Thyroid gland (tissue), 4 donors: ENCODE measurements at places on chromosomes 7 and 10. TPM values are rescaled to one million over a fixed set of nuclear protein-coding genes. Genes with fewer than 3 reads are reported as not detected.
A peak's percentile ranks its signal among the peaks of the same experiment; 100 is the strongest.

The RET gene
- total RNA-seq = 0.33 TPM

The NXPH1 gene
- not detected for total RNA-seq

The CTTNBP2 gene
- total RNA-seq = 18.2 TPM

The GHRHR gene
- total RNA-seq = 0.54 TPM

The TWIST1 gene
- 7.8 TPM for total RNA-seq

DNA sequence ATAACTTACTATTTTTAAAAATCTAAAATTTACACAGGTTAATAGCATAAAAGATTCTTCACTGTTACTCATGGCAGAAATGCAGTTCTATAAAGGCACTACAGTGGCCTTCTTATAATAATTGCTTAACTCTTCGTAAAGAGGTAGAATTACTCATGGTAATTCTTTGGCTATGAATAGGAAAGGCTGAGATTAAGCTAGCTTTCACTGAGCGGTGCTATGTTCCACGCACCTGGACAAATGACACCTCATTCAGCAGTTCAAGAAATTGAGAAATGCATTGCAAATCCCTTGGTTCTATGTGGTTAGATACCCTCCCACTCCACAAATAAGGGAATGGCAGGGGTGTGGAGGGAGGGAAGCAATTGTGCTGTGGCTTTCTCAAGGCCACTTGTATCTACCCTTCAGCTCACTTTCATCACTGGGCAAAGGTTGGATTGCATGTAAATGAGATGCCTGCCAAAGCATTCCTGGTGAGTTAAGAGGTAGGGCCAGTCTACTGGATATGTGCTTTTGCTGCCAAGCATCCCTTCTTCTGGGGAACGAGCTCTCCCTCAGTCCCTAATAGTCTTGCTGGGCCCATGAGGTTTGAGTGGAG lies 210.9 kb downstream of the TEX36 start:
- H3K27ac ChIP-seq = no peak overlapping the region
- H3K36me3 ChIP-seq = no peaks in the 10 kb centered on the region
- H3K27me3 ChIP-seq = no peaks in the 10 kb centered on the region
- DNase-seq = no peak

GRCh38 chr7:32583791-32584190 lies 88.5 kb downstream of the AVL9 start:
- H3K4me1 ChIP-seq = peaks cover 13% of the 10 kb centered on the region
- peaks cover 41% of the 10 kb centered on the region for H3K36me3 ChIP-seq
- H3K4me3 ChIP-seq = no peak overlapping the region
- H3K27me3 ChIP-seq = no peaks in the 10 kb centered on the region

GRCh38 chr7:81573128-81573527 lies 196.7 kb downstream of the HGF start:
- no peak for DNase-seq
- no peaks in the 10 kb centered on the region for H3K36me3 ChIP-seq
- H3K27ac ChIP-seq = no peak overlapping the region

GRCh38 chr7:43925984-43926797 lies at the start of gene UBE2D4:
Gene UBE2D4 (plus strand): TSS chr7:43926436. CDS start chr7:43926533, 97 bp downstream.
- peaks cover 15% of the 10 kb centered on the region for H3K4me1 ChIP-seq
- no peaks in the 10 kb centered on the region for H3K27me3 ChIP-seq
- peak; percentile 92 for DNase-seq
- H3K27ac ChIP-seq = peak within 1 kb of the TSS; percentile 81
- H3K36me3 ChIP-seq = no peaks in the 10 kb centered on the region

- no peaks in the 10 kb centered on the region for H3K4me1 ChIP-seq
- no peak overlapping the region for H3K4me3 ChIP-seq
- no peak overlapping the region for H3K27ac ChIP-seq
- H3K27me3 ChIP-seq = no peaks in the 10 kb centered on the region
Measured at GRCh38 chr10:112132435-112132834, 51.1 kb downstream of the GPAM start.

DNA sequence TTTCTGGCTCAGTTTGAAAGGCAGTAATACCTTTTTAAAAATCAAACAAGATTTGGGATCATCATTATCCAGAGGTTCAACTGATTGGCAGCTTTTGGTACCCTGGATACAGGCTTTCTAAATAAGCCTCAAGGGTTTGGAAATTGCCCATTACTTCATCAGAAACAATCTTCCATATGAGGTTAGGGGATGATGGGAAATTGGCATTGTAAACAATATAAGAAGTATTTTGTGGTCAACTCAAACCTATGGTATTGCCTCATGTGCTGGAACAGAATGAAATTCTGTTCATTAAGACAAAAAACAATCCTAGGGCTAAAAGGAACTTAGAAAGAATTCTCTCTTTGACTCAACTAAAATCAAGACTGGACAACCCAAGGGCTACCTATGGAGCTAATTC lies 92.6 kb upstream of the HECTD2 start:
- DNase-seq = no peak
- H3K27ac ChIP-seq = no peak overlapping the region
- H3K4me3 ChIP-seq = no peak overlapping the region
- no peaks in the 10 kb centered on the region for H3K27me3 ChIP-seq
- H3K36me3 ChIP-seq = no peaks in the 10 kb centered on the region

GRCh38 chr10:99881371-99881770 lies 98.9 kb downstream of the ABCC2 start:
- H3K36me3 ChIP-seq = peaks cover 74% of the 10 kb centered on the region
- no peak overlapping the region for H3K4me3 ChIP-seq
- H3K27me3 ChIP-seq = no peaks in the 10 kb centered on the region
- no peak overlapping the region for H3K27ac ChIP-seq

DNA sequence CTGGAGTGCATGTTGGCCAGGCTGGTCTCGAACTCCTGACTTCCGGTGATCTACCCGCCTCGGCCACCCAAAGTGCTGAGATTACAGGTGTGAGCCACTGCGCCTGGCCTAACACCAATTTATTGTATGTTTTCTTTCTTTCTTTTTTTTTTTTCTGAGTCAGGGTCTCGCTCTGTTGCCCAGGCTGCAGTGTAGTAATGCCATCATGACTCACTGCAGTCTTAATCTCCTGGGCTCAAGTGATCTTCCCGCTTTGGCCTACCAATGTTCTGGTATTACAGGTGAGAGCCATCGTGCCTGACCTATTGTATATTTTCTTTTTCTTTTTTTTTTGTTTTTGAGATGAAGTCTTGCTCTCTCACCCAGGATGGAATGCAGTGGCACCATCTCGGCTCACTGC lies 33.8 kb upstream of the UBE2H start:
- H3K36me3 ChIP-seq = no peaks in the 10 kb centered on the region
- H3K27ac ChIP-seq = no peak overlapping the region
- no peaks in the 10 kb centered on the region for H3K4me1 ChIP-seq
- H3K4me3 ChIP-seq = no peak overlapping the region
- no peaks in the 10 kb centered on the region for H3K27me3 ChIP-seq

DNA sequence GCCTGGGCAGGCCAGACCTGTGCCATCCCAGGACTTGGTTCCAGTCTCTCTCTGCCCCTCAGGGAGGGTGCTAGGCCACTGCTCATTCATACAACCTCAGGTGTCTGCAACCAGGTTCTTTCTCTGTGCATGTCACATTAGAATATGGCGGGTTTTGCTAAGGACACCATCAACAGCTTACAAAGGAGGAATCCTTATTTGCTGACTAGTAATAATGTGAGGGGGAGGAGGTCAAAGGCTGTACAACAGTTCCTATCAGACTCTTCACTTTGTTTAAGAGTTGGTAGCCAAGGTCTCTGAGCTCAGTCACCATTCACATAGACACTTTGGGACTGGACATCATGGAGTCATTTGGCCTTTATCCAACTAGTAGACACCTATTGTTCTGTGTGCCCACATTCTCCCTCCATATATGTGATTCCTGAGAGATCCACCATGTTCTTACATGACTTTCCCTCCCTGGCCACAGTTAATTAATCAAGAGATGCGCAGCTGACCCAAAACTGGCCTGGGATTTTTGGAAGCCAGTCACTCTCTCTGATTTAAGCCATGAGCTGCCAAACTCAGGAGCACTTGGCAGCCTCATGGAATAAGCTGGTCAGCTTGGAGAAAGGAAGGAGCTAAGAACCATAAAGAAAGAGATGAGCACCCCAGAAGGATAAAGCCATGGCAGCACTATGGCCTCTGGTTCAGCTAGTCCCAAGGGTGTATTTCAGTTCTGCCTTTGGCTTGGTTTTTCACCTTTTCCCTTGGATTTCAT lies 51.2 kb downstream of the DPCD start:
- no peak overlapping the region for H3K4me3 ChIP-seq
- no peak overlapping the region for H3K27ac ChIP-seq

GRCh38 chr10:113494761-113495160 lies 58.1 kb upstream of the HABP2 start:
- H3K4me3 ChIP-seq = no peak overlapping the region
- peak; percentile 46 for DNase-seq
- H3K4me1 ChIP-seq = peaks cover 61% of the 10 kb centered on the region
- no peaks in the 10 kb centered on the region for H3K36me3 ChIP-seq
- no peak overlapping the region for H3K27ac ChIP-seq

DNA sequence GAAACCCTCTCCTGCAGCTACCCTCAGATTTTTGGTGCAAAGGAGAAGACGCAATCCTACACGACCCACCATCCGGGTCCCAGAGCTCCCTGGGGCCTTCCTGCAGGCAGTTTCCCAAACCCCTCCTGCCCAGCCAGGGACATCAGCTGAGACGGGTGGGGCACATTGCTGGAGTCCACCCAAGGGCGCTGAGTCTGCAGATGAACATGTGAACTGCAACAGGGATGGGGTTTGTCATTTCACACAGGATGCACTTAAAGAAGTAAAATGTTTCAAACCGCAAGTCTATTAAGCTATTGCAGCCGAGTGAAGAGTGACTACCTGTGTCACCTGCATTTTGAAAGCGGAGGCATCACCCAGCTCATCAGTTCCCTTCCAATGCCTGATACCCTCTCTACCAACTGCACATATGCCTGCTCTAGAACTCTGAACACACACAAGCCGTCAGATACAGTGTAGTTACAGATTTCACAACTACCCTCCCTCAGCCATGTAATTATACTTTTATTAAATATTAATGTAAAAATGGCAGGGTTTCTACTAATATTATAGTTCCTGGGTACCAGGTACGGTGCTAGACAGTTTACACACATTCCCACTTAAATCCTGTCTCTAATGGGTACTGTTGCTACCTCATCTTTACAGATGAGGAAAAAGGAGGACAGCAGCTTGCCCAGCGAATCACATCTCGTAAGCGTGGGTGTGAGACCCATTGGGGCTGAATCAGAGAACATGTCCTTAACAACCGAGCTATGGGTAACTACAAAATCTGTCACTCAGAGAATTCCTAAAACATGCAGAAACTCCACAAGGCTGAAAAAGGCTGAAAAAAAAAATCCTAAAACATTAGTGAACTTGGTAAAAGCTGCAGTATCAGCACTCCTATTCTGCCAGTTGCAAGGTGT lies 71.2 kb downstream of the GRB10 start:
- H3K4me1 ChIP-seq = peaks cover 24% of the 10 kb centered on the region
- H3K27me3 ChIP-seq = no peaks in the 10 kb centered on the region
- H3K36me3 ChIP-seq = no peaks in the 10 kb centered on the region
- no peak overlapping the region for H3K4me3 ChIP-seq

DNA sequence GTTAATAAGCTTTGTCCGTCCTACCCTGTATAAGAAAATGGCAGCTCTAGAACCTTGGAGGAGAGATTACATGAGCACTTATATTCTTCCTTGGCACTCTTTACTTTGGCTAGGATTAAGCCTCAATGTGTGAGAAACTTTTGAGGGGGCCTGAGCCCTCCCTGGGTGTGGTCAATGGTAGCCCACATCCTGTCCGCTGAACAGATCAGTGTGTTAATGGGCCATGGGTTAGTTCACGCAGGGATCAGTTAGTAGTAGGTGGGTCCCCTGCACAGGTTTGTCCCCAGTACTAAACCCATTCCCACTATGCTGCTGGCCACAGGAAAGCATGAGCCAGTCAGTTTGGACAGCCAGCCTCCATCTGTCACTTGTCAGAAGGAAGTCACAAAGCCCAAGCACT lies 20.2 kb upstream of the IKZF1 start:
- no peak overlapping the region for H3K4me3 ChIP-seq
- no peaks in the 10 kb centered on the region for H3K36me3 ChIP-seq
- H3K27ac ChIP-seq = no peak overlapping the region
- H3K4me1 ChIP-seq = no peaks in the 10 kb centered on the region

- H3K36me3 ChIP-seq = no peaks in the 10 kb centered on the region
- H3K4me3 ChIP-seq = no peak overlapping the region
- no peak overlapping the region for H3K27ac ChIP-seq
- no peaks in the 10 kb centered on the region for H3K27me3 ChIP-seq
Measured at GRCh38 chr10:118057361-118057760, 10.6 kb upstream of the RAB11FIP2 start.

DNA sequence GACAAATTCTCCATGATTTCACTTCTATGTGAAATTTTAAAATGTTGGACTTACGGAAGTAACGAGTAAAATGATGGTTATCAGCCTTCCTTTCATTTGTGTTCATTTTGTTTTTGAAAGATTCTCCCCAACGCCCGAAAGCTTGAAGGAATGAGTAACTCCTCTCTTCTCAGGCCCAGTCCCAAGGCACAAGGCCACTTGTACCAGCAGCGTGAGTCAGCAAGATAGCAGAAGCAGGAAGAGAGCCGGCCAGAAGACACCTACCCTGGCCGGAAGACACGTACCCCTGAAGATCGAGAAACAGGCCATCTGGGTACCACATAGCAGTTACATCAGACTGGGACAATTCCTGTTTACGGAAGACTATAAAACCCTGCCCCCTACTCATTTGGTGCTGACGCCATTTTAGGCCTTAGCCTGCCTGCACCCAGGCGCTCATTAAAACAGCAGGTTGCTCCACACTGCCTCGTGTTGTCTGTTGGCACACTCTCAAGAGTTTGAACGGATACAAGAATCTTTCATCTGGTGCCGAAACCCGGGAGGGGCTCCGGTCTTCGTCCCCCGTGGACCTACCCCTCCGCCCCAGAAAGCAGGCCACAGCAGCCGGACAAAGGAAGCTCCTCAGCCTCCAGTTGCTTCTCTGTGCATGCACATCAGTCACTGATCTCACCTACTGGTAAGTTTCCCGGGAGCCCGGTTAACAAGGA lies 60.4 kb downstream of the LRRC17 start:
- H3K36me3 ChIP-seq = no peaks in the 10 kb centered on the region
- no peak overlapping the region for H3K27ac ChIP-seq
- no peaks in the 10 kb centered on the region for H3K27me3 ChIP-seq
- H3K4me3 ChIP-seq = no peak overlapping the region
- no peaks in the 10 kb centered on the region for H3K4me1 ChIP-seq

- H3K4me3 ChIP-seq = no peak overlapping the region
- no peaks in the 10 kb centered on the region for H3K36me3 ChIP-seq
- no peaks in the 10 kb centered on the region for H3K27me3 ChIP-seq
- DNase-seq = no peak
Measured at GRCh38 chr10:112131346-112131745, 52.2 kb downstream of the GPAM start.
